ENCODE measurements at places on chromosomes 2 and 18.
A peak's percentile ranks its signal among the peaks of the same experiment; 100 is the strongest.

DNA sequence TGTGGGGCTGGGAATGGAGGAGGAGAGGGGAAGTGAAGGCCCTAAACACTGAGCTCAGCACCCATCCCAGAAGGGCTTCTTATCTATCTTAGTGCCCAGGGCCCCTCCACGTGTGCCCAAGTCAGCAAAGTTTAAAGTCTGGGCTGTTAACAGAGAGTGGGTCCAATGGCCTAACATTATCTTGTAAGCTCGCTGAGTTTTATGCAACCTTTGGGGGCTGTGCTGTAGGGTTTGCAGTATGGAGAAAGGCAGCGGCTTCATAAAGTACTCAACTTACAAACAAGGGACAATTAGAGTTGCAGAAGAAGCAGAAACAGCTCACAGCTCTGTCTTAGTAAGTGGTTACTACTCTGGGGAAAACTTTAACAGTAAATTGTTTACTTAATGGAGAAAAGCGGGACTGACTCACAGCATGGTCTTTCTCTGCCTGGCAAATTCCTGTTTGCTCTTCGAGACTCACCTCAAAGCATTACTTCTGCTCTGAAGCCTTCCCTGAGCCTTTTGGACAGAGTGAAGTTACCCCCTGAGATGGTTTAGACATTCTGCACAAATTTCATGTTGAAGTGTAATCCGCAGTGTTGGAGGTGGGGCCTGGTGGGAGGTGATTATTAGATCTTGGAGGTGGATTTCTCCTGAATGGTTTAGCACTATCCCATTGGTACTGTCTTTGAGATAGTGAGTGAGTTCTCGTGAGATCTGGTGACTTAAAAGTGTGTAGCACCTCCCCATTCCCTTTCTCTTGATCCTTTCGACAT lies 9.0 kb downstream of the ENOSF1 start:
- no peak for DNase-seq

GRCh38 chr18:47779381-47779780 lies 151.1 kb downstream of the SMAD2 start:
- no peak for DNase-seq

DNA sequence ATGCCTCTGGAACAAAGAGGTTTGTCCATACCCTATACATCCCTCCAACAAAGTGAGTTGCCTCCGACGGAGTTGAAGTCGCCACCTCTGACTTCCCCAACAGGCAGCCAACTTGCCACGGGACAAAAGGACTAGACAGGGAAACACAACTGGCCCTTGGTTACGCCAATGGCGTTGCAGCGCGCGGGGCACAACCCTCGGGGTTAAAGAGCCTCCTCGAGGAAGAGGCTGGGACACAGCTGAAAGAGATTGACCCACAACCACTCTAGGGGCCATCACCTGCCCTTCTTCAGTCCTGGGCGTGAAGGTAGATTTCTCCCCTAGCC lies 545 bp downstream of the GTF3C2 start:
- no peak for DNase-seq

- DNase-seq: no peak
These were observed 75.3 kb downstream of the LRRFIP1 start for GRCh38 chr2:237702441-237703391.

GRCh38 chr18:57898506-57899124 lies 95.5 kb upstream of the ATP8B1 start:
- DNase-seq: peak; percentile 91

DNA sequence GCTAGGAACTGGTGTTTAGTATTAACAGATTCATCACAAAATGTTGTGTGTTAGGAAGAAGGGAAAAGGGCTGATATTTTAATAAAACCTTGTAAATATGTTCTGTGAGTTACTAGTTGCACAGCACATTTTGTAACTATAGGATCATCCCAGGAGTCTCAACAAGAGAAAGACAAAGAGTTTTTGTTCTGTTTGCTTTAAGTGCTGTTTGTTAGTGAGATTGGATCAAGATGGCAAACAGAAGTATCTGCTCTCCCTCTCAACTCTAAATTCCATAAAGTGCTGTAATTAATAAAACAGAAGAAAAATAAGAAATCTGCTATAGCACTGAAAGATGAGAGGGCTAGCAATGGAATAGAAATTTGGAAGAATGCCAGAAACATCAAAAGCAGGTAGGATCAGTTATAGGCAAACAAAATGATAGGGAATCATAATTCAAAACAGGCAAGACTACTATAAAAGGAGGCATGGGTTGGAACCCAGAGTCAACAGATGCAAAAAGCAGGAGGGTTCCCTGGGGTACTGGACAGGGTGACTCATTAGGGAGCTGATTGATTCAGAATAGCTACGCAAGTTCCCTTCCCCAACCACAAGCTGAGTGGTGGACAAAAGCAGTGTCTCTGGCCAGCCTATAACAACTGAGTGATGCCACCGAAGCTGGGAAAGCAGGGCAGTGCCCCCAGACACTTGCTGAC lies 75.8 kb downstream of the DYNC1I2 start:
- DNase-seq: no peak

DNA sequence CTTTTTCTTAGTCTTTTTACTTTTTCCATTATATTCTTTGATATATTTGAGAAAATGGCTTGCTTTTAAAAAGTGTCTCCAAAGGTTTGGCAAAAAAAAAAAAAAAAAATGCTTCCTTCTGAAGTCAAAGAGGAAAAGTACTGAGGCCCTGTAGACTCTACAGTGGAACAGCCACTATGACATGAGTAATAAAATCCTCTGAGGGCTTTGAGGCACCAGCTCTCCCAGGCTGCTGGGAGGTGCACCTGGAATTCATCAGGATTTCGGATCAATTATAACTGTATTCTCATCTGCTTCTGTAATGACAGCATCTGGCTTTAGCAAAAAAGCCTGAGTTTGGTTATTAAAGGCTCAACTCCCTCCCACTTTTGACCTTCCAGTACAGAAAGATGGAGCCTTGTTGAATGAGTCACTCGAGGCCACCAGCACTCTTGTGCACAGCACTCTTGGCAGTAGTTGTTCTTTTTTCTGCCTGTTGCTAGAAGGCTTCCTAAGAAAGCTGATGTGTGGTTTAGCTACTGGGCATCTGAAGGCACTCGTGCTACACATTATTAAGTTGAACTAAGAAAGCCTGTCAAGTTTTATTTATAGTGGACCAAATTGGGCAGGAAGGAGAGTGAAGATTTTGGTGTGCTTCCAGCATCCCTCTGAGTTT lies 131.3 kb downstream of the PRPF40A start:
- no peak for DNase-seq

- no peak for DNase-seq
These were observed 105.1 kb downstream of the NUP35 start for GRCh38 chr2:183229386-183229785.

DNA sequence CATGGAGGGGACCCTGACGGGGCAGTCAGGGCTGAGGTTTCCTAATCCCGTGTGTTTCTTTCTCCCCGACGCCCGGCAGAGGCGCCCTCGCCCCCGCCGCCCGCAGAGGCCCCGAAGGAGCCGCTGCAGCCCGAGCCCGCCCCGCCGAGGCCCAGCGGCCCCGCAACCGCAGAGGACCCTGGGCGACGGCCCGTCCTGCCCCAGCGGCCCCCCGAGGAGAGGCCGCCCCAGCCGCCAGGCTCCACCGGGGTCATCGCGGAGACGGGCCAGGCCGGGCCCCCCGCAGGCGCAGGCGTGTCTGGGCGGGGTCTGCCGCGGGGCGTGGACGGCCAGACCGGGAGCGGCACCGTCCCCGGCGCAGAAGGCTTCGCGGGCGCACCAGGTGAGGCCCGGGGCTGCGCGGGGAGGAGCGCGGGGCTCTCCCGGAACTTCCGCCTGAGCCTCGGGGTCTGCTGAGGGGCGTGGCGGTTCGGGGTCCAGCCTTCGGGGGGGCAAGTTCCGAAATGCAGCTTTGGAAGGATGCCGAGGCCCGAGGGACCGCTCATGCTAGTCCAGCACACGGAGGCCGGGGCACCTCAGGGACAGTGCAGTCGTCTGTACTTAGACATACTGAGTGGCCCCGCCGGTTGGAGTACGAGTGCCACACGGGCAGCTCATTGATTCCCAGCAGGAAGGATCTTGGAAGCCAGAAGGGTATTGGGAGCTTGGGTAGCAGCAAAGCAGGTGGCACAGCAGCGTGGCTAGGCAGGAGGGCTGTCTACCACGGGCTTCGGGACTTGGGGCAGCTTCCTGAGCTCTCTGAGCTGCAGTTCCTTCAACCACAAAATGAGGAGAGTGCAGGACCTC lies 60.1 kb downstream of the EMILIN2 start:
- DNase-seq: peak; percentile 63

GRCh38 chr2:156343096-156343939 lies 10.8 kb upstream of the NR4A2 start:
- no peak for DNase-seq

- DNase-seq: no peak
These were observed 2.3 kb upstream of the ALPP start for GRCh38 chr2:232376260-232376659.

GRCh38 chr2:4499316-4500030 lies 796.1 kb downstream of the DCDC2C start:
- DNase-seq: peak; percentile 46

DNA sequence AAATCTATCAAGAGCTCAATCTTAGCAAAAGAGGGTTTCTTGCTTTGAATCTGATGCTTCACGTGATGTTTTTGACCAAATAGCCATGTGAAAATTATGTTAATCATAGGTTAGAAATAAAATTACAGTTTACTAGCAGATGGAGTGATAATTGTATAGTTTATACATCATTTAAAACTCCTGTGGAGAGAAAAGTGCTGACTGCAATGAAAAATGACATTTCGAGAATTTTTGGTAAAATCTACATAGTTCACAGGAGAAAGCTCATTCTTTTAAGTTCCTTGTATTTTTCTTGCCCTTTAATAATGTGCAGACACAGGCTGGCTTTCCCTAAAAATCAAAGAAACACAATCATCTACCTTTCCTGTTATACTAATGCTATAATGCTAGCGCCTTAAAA lies 33.2 kb downstream of the RBKS start:
- no peak for DNase-seq

GRCh38 chr2:168935810-168936581 lies 34.9 kb downstream of the G6PC2 start:
- no peak for DNase-seq

GRCh38 chr2:224369028-224369632 lies 32.8 kb downstream of the FAM124B start:
- peak; percentile 15 for DNase-seq

DNA sequence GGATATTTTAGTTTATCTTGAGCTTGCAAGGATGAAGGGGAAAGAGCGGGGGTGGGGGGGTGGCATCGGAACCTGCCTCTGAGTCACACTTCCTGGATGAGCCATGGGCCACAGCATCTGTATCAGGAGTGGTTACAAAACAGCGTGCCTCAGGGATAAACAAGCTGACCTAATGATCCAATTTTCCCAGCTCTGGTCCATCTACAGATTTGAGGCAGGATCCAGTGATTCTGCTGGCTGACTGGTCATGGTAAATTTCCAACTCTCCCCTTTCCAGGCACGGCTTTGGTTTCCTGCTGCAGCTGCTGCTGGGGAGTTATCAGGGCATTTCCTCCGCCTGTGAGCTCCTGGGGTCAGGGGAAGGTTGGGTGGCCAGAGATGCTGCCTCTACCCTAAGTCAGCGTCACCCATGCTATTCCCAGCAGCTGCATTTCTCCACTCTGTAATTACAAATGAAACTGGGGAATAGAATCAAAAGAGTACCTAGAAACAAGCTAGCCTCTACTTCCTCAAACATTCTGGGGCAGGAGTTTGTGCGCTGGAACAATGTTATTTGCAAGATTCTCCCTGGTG lies 4.7 kb upstream of the HPCAL1 start:
- no peak for DNase-seq

DNA sequence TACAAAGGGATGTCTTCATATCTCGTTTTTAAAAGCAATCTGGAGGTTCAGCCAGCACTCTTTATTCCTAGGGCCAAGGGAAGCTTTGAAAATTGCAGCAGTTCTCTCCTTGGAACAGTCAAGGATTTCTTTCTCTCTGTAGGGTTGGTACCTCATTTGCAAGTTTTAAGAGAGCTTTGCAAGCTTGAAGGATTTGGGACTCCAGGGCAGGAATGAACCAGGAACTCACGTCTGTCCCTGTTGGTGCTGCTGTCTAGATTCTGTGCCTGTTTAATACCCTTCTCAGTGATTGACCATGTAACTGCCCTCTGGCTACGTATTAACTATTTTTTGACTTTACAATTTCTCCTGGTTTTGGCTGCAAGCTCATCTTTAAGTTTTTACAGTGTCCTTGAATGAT lies 262.5 kb upstream of the ST6GAL2 start:
- no peak for DNase-seq

GRCh38 chr2:225650041-225650440 lies 250.5 kb downstream of the NYAP2 start:
- DNase-seq: no peak

- no peak for DNase-seq
These were observed 73.3 kb upstream of the NT5C1B start for GRCh38 chr2:18662689-18663088.

DNA sequence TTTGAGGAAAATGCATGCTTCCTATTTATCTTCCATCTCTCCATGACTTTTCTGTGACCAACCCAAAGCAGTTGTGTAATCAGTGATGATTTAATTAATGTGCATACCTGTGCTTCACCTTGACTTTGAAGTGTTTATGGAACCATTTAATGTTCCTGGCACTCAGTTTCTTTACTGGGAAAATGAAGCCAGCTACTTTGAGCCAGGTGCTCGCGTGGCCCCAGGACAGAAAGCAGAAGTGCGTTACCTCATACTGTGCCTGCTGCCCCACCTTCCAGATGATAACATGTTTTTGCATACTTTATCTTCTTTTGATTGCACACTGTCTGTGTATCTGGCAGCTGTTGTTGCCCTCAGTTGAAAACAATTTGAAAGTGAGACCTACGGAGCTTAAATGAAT lies 61.3 kb downstream of the PMAIP1 start:
- DNase-seq: peak; percentile 73

- no peak for DNase-seq
These were observed 397.7 kb upstream of the HNRNPA3 start for GRCh38 chr2:176814740-176815367.

DNA sequence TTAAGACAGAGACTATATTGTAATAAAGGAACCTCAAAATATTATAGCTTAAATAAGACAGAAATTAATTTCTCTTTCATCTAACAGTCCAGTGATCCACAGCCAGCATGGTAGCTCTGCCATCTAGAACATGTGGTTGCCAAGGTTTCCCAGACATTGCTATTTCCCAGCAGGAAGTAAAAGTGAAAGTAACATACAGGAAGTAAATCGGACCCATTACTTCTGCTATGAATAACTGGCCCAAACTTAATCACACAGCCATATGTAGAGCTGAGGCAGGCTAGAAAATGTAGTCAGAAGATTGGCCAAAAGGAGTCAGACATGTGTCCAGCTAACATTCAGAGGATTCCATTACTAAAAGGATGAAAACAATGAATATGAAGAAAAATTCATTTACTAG lies 71.0 kb downstream of the NOL4 start:
- no peak for DNase-seq

DNA sequence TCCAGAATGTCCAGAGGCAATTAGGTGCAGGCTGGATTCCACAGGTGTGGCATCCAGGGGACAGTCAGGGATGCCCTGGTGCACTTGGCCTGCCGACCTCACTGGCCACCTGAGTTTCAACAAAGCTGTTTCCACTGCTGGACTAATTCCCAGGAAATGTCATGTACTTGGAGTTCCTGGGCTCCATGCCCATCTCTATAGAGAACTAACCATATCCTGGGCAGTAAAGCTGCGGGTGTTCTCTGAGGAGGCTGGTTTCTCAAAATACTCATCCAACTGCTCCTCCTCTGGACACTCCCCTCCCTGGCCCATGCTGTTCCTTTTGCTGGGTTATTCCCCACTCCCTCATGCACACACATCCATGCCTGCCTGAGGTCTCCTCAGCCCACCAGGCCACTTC lies 161.9 kb upstream of the SKOR2 start:
- DNase-seq: no peak

All from NCI-H1417 (cell line).